Stimulated activated CD8-positive, alpha-beta memory T cell treated with anti-CD3 and anti-CD28 coated beads, Interleukin-2, amount 100 ng/mL, for 1 hour (primary cell): ENCODE measurements at places on chromosomes 7 and 10.

DNA sequence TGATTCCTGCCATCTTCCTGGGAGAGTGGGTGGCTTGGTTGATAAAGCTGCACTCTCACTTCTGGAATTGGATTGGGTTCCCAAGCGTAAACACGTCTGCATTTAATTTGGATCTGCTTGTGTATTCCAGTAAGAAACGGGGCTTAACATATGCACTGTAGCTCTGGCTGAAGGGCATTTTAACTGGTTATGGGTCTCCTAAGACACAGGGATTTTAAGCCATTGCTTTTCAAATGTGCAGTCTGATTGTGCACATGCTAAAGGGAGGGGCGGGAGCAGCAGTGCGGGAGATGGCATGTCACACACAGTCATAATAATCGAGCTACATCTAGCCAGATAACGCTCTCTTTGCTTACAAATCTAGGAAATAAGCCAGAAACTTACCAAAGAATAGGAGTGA lies 247.3 kb upstream of the LYZL1 start:
- no peak for DNase-seq

DNA sequence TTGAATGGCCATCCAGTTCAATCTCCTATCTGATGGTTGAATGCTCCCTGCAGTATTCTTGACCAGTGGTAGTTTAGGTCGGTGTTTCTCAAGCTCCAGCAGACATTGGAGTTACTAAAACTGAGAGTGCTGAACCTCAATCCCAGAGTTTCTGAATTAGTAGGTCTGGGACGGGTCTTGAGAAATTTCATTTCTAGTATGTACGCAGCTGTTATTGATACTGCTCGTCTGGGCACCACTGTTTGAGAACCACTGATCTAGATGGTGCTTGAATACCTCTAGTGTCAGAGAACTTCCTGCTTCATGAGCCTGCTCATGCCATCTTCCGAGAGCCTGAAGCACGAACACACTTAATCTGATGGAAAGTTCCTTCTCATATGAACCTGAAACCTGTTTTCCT lies 99.4 kb upstream of the CREB5 start:
- DNase-seq, result no peak

- DNase-seq, result no peak
Observed at GRCh38 chr10:112950714-112951358, 789 bp downstream of the TCF7L2 start.

DNA sequence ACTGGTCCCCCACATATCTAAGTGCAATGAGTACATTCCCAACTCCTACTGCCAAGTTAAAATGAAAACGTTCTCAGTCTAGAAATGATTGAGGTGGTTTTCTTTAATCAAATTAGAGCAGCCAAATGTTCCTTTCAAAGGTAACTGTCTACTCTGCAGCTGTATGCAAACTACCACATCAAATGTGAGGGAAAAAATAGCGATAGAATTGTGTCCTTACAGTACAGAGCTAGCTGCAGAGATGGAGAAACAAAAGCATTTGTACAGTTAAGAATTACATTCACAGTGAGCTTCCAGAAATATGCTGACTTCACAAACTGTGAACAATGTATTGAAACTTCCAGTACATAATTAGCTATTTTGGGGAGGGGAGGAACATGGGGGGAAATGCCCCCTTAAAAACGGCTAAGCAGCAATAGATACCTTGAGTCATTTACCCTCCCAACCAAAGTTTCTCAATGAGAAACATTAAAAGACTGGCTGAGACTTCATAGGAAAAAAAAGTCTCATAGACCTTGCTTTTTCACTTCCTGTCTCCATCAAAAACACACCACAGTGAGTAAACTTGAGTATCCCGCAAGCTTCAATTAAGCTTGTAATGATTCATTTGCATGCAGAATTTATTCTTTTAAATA lies 22.9 kb downstream of the CDK6 start:
- DNase-seq, result no peak

DNA sequence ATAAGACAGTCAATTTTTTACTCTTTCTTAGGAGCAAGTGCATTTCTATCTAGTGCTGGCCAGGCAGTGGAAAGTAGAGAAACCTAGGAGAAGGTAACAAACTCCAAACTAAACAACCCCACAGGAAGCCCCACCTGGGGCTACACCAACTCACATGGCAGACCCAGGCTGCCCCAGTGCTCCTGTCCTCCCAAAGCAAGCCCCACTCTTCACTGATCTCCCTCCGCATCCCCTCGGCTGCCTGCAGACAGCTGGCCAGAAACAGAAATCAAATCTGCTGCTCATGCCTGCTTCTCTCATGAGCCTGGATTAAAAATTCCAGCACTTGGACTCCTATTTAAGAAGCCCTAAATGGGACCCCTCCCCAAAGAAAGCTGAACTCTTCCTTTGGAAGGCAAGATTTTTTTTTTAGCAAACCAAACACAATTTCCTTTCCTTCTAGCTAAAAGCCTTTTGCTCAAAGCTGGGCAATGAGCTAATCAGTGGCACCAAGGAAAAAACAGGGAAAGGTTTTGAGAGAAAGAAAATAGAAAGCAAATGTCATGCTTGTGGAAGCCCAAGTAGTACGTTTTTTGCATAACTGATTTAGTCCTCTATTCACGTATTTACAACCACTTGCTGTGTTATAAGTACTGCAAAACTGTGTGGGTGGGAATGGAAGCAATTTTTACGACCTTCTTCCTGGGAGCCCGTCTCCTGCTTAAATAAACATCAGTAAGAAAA lies 10.8 kb downstream of the PDE1C start:
- DNase-seq, result no peak

- no peak for DNase-seq
Observed at GRCh38 chr7:137948845-137949330, 53.0 kb downstream of the CREB3L2 start.

GRCh38 chr7:104005197-104005596 lies 15.7 kb upstream of the RELN start:
- DNase-seq, result no peak

DNA sequence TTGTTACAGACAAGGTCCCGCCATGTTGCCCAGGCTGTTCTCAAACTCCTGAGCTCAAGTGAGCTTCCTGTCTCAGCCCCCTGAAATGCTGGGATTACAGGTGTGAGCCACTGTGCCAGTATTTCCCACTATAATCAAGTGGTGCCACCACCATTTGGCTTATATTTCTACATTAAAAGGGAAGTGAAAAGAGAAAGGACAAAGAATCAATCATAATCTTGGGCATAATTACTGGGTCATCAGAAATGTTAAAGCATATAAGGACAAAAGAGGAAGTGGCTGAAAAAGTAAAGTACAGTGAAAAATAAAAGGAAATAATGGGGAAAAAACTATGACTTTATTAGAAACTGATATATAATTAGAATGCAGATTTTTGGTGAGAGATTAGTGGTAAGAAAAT lies 25.7 kb upstream of the ENTPD1 start:
- no peak for DNase-seq

DNA sequence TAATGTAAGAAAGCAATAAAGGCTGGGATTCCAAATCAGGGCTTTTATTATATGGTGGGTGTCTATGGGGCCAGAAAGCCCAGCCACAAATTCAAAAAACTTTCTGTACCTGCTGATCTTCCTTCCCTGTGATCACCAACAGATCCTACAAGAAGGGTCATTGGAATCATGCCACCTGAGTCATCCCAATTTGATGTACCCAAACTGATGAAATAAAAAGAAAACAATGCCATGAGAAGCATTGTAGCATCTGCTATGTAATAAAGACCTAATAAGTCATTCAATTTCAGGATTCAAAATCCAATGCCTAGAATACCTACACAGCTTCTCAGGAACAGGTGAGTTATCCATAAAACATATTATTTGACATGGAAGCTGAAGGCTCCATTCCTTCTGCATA lies 228.8 kb downstream of the DKK1 start:
- no peak for DNase-seq

- DNase-seq, result no peak
Observed at GRCh38 chr10:72785409-72785808, 93.5 kb downstream of the MCU start.

DNA sequence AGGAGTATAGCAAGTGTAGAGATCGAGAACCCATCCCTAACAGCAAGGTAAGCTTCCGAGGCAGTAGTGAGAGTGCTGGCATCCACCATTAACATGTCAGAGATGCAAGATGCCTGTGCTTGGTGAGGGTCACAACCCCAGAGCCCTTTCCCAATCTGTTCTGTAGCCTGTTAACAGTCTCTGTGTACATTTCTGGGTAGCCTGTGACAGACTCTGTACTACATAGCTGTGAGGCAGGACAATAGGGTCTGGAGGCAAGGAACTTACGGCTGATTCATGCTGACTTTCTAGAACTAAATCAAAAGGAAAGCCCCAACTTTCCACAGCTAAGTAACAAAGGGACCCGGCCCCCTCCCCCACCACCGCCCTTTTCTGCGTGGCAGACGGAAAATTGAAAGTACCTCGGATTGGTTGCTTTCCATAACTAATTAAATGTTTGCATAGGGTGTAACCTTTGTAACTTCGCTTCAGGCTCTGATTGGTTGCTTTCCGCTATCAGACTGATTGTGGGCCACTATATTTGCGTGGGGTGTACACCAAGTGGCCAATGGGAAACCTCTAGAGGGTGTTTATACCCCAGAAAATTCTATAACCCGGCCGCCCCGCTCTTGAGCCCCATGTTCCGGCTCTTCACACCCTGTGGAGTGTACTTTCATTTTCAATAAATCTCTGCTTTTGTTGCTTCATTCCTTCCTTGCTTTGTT lies 1.4 kb upstream of the TMEM168 start:
- DNase-seq, result no peak

- DNase-seq, result no peak
Observed at GRCh38 chr7:157250605-157251228, 86.1 kb upstream of the DNAJB6 start.

DNA sequence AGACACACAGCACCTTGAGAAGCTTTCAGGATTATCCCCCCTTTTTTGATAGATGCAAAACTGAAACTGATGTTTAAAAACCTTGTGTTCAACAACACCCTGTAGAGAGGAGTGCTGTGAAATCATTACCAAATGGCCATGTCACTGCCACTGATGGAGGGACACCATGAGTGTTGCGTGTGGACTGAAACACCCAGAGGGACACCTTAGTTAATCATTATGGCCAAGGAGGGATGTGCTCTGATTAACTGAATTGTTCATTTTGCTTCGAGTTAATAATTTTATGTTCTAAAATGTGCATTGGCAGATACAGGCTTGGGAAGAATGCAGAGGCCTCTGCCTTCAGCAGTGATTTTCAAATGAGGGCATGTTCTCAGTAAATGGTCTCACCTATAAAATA lies 226.0 kb downstream of the KLF6 start:
- no peak for DNase-seq

- DNase-seq, result no peak
Observed at GRCh38 chr10:118300320-118300719, 41.8 kb downstream of the FAM204A start.

DNA sequence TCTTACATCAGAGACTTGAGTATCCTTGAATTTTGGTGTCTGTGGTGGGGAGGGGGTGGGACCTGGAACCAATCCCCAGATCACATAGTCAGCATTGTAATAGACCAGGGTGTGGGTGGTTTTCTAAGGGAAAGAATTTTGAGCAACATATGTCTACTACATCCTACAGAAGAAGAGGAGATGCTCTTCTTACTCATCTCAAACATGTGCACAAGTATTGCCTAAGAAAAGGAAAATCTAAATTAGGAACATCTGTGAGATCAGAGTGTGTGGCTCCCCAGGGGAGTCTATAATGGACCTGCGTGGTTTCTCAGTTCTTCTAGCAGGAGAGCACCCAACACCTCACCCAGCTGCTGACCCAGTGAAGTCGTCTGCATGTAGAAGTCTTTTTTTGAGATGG lies 148.8 kb downstream of the CCDC3 start:
- no peak for DNase-seq

- DNase-seq, result no peak
Observed at GRCh38 chr7:116810267-116811116, 51.9 kb upstream of the CAPZA2 start.

- no peak for DNase-seq
Observed at GRCh38 chr10:58590152-58590840, 77.6 kb downstream of the BICC1 start.

GRCh38 chr10:99450624-99451498 lies 20.4 kb upstream of the GOT1 start:
- no peak for DNase-seq

DNA sequence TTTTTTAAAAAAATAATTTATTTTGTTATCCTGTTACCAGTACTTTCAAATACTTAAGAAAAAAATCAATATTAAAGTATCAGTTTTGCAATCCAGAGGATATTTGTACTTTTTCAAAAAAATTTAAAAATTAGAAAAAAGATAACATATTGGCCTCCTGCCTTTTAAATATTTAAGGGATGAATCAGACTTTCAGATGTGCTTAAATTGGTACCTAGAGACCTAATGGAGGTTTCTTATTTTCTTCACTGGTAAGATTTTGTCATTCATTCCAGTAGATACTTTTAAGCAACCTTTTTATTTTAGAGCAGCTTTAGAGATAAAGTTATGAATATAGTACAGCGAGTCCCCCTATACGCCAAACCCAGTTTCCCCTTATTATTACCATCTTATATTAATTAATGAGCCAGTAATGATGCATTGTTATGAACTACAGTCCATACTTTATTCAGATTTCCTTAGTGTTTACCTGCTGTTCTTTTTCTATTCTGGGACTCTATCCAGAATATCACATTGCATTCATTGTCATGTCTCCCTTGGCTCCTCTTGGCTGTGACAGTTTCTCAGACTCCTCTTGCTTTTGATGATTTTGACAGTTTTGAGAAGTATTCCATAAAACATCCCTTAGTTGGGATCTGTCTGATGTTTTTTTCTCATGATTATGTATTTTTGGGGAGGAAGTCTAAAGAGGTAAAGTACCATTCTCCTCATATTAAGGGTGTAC lies 34.2 kb downstream of the BICC1 start:
- DNase-seq, result no peak

GRCh38 chr10:27440478-27440877 lies 63.6 kb upstream of the RAB18 start:
- DNase-seq, result no peak

- no peak for DNase-seq
Observed at GRCh38 chr10:89668386-89669071, 23.5 kb upstream of the PANK1 start.

- DNase-seq, result no peak
Observed at GRCh38 chr7:20596653-20597052, 18.8 kb upstream of the ABCB5 start.

DNA sequence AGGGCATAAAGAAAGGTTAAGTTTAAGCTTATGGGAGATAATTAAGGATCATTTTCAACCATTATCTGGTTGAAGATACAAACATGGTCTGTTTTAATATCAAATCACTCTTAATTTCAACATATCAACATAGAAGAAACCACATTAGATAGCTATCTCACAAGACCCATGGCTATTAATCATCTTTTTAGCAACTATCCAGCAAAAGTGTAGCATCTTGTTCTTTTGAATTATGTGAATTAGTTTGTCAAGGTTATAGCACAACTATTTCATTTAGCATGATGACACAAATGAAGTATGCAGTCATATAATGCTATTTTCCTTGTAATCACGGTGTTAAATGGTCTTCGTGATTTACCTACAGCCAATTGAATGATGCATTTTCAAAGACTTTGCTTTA lies 58.9 kb upstream of the PPP1R9A start:
- no peak for DNase-seq

- DNase-seq, result no peak
Observed at GRCh38 chr7:118185163-118185860, 1.3 kb downstream of the LSM8 start.

GRCh38 chr10:118775478-118775877 lies 20.7 kb upstream of the CACUL1 start:
- no peak for DNase-seq

- DNase-seq, result no peak
Observed at GRCh38 chr10:95341716-95342130, 50.9 kb upstream of the PDLIM1 start.

- no peak for DNase-seq
Observed at GRCh38 chr10:108894402-108895301, 1028.7 kb downstream of the XPNPEP1 start.

- no peak for DNase-seq
Observed at GRCh38 chr7:40418448-40418847, 283.6 kb downstream of the SUGCT start.
